Urinary bladder (tissue), 4 donors: ENCODE measurements at places on chromosomes 2 and 18. TPM values are rescaled to one million over a fixed set of nuclear protein-coding genes. Genes with fewer than 3 reads are reported as not detected.

DNA sequence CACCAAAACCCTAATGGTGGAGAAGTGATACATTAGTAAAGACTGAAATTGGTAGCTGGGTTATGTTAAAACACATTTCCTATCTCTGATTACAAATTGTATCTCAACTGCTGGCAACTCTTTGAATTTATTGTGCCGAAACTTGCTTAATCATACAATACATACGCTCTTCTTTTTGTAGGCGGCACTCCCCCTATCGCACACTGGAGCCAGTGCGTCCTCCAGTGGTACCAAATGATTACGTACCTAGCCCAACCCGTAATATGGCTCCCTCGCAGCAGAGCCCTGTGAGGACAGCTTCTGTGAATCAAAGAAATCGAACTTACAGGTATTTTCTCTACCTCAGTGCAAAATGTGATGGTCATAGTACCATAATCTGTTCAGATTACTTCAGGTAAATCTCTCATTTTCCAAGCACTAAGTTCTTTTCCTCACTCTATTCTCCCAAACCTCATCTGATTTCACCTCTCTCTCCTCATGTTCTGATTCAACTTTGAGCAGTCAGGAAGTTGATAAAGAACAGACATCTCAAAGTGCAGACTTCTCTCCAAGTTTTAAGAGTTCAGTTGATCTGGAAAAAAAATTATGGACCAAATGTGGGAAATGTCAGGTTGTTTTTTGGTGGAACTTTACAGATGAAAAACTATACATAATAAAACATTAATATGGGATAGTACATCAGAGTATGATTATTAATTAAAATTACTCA, 66.5 kb downstream of the ABI2 start:
- no peak for DNase-seq

- no peak for DNase-seq
Observed at GRCh38 chr18:78228974-78229373, 750.6 kb upstream of the SALL3 start.

GRCh38 chr2:3174626-3175567, 202.7 kb downstream of the EIPR1 start:
- DNase-seq, result no peak

Gene G6PC2
- not detected for polyA plus RNA-seq

DNA sequence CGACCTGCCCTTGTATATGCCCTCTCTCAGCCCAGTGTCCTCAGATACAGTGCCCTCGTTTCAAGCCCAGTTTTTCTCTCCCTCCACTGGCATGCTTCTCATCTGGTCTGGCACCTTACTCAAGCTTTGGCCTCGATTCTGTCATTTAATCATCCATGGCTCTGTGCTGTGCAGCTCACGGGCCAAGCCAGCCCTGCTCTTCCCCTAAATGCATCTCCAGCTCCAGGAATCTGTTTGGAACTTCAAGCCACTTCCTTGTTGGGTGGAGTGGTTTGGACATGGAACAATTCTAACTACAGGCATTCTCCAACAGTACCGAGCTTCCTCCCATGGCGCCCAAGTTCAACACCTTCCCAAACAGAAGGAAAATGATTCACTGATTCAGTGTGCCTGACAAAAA, 76.7 kb upstream of the ZNF397 start:
- no peak for DNase-seq

- DNase-seq, result no peak
Observed at GRCh38 chr18:35697869-35698268, 116.3 kb downstream of the GALNT1 start.

Gene LYPD6B
- polyA plus RNA-seq, result 5.3 TPM

Gene MBP
- 9.6 TPM for polyA plus RNA-seq
